ENCODE measurements at places on chromosomes 5 and 9. TPM values are rescaled to one million over a fixed set of nuclear protein-coding genes. Genes with fewer than 3 reads are reported as not detected.
A peak's percentile ranks its signal among the peaks of the same experiment; 100 is the strongest.

DNA sequence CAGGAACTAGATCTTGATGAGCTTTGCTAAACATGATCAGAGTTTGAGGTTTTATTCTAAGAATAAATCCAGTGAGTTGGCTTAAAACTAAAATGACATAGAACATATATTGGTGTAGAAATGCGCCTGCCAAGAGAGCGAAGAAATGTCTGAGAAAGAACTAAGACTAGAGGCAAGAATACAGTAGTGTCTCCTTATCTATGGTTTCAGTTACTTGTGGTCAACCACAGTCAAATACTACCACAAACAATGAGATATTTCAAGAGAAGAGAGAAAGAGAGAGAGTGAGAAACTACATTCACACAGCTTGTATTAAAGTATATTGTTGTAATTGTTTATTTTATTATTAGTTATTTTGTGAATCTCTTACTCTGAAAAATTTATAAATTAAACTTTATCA, 254.4 kb upstream of the CDH10 start:
- no peak for DNase-seq

GRCh38 chr5:1037123-1037670, 28.6 kb downstream of the NKD2 start:
- DNase-seq = no peak

DNA sequence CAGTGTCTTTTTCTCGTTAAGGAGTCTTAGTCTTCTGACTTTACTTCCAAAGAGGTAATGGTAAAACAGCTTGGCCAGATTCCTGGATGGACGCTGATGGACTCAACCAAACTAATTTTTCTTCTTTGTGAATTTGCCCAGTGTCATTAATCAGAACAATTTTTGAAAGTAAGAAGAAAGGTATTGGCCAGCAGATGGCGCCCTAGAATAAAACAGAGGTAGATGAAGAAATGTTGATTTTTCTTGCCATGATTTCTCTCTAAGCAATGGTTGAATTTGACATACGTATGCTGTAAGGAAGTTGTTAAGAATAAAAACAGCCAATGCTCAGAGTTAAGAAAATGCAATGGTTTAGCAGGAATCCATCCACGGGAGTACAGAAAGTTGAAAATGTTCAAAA, 500.0 kb downstream of the DIRAS2 start:
- DNase-seq = peak; percentile 23

GRCh38 chr5:140072812-140073211, 29.7 kb upstream of the NRG2 start:
- DNase-seq = no peak

The OLFML2A gene
- not detected for total RNA-seq

DNA sequence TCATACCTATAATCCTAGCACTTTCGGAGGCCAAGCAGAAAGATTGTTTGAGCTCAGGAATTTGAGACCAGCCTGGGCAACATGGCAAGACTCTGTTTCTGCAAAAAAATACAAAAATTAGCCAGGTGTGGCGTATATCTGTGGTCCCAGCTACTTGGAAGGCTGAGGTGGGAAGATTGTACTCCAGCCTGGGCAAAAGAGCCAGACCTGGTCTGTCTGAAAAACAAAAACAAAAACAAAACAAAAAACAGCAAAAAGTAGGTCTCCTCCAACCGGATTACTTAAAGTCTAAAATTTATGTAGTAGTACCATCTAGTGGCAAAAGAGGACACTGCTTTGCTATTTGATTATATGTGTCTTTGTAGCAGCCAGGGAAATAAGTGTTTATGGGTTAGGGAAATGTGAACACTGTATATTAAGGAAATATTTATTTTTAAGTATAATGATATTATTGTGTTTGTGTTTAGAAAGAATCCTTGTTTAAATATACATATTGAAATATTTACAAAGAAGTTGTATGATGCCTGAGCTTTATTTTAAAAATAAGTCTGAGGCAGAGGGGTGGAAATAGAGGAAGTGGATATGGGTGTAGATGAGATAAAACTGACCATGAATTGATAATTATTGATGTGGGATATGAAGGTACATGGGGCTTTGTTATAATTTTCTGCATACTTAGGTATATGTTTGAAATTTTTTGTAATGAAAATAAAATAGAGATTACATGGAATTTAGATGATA, 20.0 kb downstream of the APC start:
- peak; percentile 60 for DNase-seq

DNA sequence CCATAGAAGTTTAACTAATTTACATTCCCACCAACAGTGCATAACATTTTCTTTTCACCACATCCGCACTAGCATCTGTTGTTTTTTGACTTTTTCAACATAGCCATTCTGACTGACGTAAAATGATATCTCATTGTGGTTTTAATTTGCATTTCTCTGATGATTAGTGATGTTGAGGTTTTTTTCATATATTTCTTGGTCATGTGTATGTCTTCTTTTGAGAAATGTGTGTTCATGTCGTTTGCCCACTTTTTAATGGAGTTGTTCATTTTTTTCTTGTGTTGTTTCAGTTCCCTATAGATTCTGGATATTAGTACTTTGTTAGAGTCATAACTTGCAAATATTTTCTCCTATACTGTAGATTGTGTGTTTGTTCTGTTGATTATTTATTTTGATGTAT, 163.4 kb downstream of the FER start:
- DNase-seq = no peak

The IDNK gene
- 10.9 TPM for total RNA-seq

DNA sequence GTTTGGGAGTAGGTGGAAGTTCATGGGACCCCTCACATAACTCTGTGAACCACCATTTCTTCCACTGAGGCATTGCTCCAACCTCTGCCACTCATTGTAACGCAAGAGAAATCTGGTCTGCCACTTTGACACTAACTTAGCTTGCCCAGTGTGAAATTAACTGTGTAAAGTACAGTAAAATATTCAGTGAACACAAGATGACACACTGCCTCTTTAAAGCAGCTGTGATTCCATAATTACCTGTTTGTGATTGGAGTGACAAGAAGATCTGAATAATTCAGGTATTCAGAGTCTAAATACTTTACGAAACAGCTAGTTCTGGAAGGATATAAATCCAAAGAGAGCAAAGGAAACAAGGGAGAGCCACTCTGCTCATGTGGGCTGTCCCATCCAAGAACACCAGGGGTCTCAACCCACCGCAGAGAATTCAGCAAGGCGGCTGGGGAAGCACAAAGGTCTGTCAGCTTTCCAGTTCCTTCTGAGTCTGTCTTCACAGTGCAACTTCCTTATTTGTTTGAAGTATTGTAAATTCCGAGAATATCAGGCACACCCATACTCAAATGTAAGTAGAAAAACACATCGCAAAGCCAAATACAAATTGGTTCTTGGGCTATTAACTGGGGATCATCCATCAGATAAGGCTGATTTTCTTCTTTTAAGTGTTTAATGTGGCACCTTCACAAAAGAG, 86.9 kb downstream of the GNAQ start:
- peak; percentile 31 for DNase-seq

DNA sequence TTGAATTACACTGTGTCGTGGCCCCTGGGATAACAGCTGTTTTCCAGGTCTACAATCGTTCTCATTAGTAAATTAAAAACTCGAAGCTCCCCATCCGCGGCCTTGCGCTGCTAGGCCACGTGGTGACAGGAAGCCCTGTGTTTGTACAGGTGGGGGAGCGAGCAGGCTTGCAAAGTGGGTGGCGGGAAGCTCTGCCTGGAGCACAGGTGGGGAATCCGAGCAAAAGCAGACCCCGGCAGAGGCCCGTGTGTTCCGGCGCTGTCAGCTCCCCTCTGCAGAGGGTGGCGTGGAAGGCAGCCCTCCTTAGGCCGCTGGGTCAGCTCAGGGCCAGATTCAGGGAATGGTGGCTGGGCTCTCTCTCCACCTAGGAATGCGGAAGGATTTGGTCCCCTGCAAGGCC, 59.5 kb upstream of the ERCC6L2 start:
- DNase-seq = no peak

The FOXI1 gene
- total RNA-seq = 0.13 TPM

The SLF1 gene
- 11.3 TPM for total RNA-seq

The WDR38 gene
- not detected for total RNA-seq

The BTNL8 gene
- total RNA-seq = not detected

- no peak for DNase-seq
Observed at GRCh38 chr9:84174486-84174885, 166.1 kb downstream of the SLC28A3 start.

GRCh38 chr5:81212211-81212751, 20.8 kb upstream of the CKMT2 start:
- no peak for DNase-seq

GRCh38 chr9:78001946-78002731, 29.5 kb downstream of the GNAQ start:
- DNase-seq = no peak

- no peak for DNase-seq
Observed at GRCh38 chr9:92171822-92172221, 56.6 kb upstream of the SPTLC1 start.

DNA sequence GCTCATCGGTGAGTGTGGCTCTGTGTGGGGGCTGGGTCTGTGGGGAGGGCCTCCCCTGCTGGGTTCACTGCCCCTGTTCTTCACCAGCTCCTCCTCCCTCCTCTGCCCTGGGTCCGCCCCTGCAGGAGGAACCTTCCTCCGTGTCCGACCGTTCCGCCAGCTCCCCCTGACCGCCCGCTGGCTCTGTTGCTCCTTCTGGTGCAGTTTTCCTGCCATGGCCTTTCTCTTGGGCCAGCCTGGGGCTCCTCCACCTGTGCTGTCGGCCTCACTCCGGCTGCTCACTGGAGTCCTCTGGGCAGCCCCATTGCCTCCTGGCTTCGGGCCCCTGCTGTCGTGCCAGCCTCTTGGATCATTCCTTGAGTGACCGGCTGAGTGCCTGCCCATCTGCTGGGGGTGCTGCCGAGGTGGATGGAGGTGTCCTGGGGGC, 12.3 kb downstream of the RNU6ATAC start:
- no peak for DNase-seq

DNA sequence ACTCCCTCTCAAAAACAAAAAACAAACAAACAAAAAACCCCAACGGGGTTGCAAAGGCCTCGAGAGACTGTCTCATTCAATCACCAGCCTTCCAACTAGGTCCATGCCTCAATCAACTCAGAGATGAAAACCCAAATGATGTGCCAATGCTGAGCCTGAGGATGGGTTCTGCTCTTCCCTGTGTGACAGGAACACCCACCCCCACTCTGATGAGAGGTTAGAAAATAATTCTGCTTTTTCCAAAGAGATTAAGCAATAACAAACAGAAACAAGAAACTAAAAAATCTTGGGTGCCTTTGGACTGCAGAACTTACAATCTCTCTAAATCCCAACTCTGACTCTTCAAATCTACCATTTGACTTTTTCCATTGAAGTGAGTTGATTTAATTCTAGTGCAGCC, 25.5 kb upstream of the FBP1 start:
- DNase-seq = no peak

The PCDHB12 gene
- not detected for total RNA-seq

- peak; percentile 8 for DNase-seq
Observed at GRCh38 chr5:113378959-113379541, 55.7 kb downstream of the TSSK1B start.

GRCh38 chr9:128175726-128176125, 15.6 kb downstream of the CIZ1 start:
- DNase-seq = no peak

GRCh38 chr5:138873466-138874221, 1.5 kb downstream of the LRRTM2 start:
- DNase-seq = no peak

GRCh38 chr5:17037751-17038150, 101.7 kb upstream of the MYO10 start:
- no peak for DNase-seq

The SPAG8 gene
- 3.2 TPM for total RNA-seq

DNA sequence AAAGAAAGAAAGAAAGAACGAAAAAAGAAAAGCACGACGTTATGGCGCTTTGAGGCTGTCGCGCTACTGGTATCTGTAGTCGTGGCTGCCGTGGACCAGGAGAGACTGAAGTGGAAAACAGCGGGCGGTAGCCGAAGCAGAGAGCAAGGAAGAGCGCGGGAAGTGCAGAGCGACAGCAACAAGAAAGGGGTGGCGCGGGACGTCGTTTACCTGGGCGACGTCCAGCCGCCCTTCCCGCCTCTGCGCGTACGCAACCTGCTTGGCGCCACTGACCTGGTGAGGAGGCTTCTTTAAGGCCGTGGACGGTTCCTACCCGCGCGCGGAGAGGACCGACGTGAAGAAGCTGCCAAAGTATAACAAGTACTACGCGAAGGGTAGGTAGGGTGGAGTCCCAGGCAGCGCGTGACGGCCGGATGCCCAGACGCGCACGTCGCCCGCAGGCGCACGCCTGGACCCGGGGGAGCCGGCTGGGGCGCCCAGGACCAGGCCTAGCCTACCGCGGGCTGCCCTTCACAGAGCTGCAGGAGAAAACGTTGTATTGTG, 15.4 kb downstream of the CCL28 start:
- DNase-seq = peak; percentile 69

- DNase-seq = no peak
Observed at GRCh38 chr5:180114304-180115003, 42.9 kb upstream of the RNF130 start.

- DNase-seq = no peak
Observed at GRCh38 chr5:4513381-4513780, 626.7 kb upstream of the ADAMTS16 start.

GRCh38 chr5:132054697-132055440, 5.6 kb upstream of the IL3 start:
- DNase-seq = peak; percentile 2

The ABCA2 gene
- total RNA-seq = 18.4 TPM

The MIER3 gene
- total RNA-seq = 35.0 TPM

DNA sequence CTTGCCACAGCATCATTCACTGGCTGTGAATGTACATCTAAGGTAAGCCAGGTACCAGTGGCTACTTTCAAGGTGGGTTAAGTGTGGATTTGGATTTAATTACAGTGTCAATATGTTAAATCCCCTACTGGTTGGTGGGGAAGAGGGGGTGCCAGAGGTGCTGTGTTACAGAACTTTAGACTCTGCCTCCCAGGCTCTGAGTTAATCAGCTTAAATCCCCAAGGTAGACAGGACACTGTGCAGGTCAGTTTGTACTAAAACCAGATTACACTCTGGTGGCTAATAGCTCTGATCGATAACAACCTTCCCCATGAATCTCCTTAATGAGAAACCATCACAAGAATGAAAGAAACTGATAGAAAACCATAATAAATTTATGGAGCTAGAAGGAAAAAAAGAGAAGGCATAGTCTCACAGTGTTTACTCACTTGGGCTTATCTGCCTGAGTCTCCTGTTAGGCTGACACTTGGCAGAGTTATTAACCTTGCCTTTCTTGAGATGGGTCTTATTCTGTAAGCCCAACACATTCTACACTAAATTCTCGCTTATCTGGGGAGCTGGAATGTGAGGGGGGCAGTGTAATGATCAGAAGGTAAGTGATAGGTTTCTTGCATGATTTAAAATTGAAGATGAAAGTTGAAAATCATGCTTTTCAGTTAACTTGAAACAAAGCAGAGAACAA, 106.8 kb downstream of the LMNB1 start:
- DNase-seq = no peak

DNA sequence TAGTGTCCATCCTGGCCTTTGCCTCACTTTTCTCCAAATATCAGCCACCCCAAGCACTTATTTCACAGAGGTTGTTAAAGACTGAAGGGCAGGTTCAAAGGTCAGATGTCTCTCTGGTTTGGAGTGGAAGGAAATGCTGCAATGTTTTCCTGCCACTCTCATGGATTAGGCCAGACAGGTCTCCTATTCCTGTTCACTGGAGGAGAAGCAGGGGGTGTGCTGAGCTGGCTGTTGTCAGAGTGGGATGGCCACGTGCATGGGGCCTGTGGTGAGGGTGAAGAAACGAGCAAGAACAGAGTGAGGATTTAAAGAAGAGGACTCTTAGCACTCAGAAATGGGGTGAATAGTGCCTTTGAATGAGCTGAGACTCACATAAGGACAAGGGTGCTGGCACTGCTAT, 6.7 kb downstream of the TMEM8B start:
- DNase-seq = no peak

GRCh38 chr5:180699042-180699441, 40.8 kb downstream of the OR2Y1 start:
- no peak for DNase-seq

- DNase-seq = no peak
Observed at GRCh38 chr5:138610918-138611677, 35.9 kb upstream of the HSPA9 start.

Data from naive thymus-derived CD4-positive, alpha-beta T cell (primary cell).